ENCODE measurements at places on chromosomes 4 and X.

- no peak for DNase-seq
These were observed 594.7 kb downstream of the SMARCA1 start for GRCh38 chrX:128928636-128929035.

GRCh38 chrX:56764153-56764974 lies 35.3 kb downstream of the NBDY start:
- peak; percentile 16 for DNase-seq

GRCh38 chrX:14497184-14497666 lies 32.1 kb upstream of the GLRA2 start:
- DNase-seq: no peak

GRCh38 chrX:12263211-12263610 lies 124.9 kb downstream of the FRMPD4 start:
- no peak for DNase-seq

DNA sequence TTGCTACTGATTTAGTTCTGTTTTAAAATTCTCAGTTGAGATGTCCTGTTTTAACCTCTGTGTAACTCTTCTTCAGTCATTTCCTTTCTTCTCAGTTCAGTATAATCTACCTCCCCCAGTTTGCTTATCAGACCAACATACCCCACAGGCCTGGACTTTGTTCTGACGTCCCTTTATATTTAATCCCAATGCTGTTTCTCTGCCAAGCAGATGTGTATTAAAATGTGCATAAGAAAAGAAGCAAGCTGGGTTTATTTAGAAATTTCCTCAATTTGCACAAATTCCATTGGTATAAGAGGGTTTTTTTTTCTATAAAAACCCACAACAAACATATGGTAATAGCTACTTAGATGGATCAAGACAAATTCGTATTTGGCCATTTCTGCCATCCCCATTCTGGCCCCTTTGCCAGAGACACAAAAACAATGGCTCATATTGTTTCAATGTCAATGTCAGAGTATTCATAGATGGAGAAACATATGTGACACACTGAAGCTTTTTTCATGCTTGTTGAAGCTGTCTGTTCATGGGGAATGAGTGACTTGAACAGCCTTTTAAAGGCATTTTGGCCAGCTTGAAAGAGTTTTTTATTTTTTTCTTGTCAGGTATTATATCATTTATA lies 24.5 kb downstream of the HCCS start:
- no peak for DNase-seq

DNA sequence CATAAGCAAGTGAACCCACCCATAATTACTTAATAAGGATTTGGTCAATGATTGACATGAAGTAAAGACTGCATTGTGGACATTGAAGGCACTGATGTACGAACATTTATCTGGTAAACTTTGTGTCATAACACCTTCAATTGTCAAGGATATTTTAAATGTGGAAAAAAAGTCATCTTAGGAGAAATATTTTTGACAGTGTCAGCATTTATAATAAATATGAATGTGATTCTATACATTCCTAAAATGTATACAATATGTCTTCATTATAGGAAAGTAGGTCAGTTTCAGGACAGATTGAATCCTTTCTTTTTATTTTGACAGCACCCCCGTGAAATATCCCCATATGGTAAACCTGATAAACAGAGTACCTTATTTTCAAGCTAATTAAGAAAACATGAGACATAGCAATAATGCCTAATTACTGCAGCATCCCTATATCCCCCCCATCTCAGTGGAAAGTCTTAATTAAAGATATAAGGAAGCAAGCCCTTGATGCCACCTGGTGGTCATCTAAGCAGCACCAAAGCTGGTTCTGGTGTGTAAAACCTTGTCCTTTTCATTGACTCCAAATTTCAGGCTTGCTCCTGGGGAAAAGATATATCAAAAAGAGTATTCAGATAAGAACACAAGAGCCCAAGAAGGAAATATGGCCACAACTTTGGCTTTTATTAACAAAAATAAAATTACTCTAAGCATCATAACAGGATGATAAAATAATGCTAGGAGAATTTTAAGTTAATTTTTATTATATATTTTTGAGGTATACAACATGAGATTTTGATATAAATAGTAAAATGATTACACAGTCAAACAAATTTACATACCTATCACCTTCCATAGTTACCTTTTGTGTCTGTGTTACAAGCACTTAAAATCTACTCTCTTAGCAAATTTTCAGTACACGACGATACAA lies 379.7 kb downstream of the TLL1 start:
- no peak for DNase-seq

GRCh38 chrX:15146515-15146914 lies 123.4 kb downstream of the ASB9 start:
- DNase-seq: no peak

DNA sequence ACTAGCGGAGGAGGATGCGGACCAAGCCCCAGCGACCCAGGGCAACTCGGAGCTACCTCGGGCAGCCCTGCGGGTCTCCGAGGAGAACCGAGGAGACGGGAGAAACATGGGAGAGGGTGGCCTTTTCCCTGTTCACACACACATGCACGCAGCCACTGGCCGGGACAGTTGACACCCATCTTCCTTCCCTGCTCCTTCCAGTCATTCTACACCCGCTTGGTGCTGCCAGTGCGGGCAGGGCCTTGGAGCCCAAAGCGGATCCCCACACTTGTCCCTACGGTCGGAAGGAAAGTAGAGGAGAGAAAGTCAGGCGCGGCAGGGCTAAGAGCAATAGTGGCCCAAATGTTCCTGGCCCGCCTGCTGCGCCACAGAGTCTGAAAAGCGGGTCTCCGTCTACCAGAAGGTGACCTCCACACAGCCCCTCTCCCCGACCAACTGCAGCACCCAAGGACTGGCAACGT lies 1.1 kb upstream of the PPP3CA start:
- DNase-seq: no peak

GRCh38 chrX:118396113-118396512 lies 50.2 kb downstream of the WDR44 start:
- DNase-seq: no peak

DNA sequence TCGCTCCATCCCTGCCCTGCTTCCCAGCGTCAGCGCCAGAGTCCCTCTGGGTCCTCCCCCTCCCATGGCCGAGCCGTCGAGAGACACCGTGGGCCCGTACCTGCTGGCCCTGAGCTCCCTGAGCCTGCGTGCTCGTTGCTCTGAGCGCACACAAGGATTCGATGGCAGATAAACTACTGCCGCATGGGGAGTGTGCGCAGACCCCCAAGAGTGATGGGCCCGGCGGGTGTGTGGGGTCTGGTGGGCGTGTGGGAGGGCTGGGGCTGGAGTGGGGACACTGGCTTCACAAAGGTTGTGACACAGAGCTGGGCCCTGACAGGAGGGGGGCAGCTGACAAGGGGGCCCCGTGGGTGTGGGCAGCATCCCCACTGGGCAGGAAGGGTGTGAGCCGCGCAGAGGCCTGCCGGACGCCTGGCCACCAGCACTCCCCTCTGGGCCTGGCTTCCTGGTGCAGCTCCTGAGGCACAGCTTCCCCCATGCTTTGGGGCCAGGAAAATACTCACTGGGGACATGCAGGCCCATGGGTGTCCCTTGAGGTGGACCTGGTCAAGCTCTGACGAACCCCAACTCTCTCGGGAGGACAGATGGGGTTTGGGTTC lies 4.8 kb upstream of the RGS12 start:
- no peak for DNase-seq

DNA sequence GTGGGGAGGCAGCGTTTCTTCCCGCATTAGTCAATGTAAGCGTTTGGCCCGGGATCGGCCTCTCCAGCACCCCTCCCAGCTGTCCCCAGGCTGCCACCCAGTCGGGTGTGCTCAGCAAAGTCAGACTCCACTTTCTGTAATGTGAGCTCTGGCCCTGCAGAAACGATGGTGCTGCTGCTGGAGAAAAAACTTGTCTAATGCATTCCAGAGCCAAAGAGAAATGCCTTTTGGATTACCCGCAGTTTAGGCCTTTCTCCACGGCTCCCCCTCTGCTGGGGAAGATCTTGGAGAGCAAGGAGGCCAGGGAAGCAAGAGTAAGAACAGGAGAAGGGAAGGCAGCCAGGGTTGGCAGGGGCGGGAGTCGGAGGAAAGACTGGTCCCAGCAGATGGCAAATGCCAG lies 55.2 kb downstream of the ELF4 start:
- no peak for DNase-seq

- no peak for DNase-seq
These were observed 230.9 kb upstream of the GPC4 start for GRCh38 chrX:133645977-133646718.

DNA sequence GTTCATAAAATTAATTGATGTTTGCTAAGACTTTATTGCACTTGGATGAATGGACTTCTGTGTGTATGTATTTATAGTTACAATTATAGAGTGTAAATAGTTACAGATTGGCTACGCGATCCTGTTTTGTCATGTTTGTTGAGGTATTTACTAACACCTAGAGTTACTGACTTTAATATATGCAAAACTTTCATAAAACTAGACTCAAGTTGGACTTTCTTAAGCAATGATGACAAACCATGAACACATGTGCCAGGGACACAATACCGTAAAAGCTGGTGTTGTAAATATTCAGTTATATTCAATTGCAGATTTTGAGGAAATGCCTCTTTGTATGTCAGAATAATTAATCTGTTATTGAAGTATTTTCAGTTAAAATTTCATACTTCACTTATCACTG lies 6.1 kb downstream of the GRIA2 start:
- no peak for DNase-seq

DNA sequence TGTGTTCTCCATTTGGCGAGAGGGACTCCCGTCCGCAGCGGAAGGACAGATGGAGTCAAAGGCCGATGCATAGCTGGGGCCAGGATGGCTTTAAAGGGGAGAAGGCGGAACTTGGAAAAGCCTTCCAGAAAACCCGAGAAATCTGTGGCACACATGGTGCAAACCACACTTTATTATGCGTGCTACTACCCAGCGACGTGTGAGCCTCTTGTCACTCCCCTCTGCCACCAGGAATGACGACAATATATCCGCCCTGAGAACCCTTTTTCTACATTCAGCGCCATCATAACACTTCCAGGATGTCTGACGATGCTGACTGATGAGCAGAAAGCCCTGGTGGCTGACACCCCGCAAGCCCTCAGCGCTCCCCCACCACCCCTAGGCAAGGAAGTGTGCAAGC lies 689 bp upstream of the DCHS2 start:
- DNase-seq: no peak

- no peak for DNase-seq
These were observed 27.3 kb downstream of the RWDD4 start for GRCh38 chr4:183631577-183632198.

DNA sequence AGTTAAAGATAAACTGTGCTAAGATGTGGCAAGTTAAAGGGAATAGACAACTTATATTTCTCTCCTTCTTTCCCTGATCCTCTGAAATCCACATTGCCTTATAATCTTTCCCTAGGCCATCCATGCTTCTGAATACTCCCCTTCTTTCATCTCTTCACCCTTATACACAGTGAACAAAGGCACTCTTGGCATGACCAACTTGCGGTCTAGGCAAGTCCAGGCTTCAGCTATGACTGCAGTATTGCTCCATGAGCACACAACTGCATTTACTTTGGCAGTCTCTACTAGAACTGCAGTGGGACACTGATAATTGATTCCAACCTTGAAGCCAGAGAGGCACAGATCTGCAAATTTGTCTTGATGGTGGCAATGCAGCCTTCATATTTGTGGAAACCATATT lies 24.2 kb upstream of the UBA6 start:
- DNase-seq: no peak

Measured in activated T-cell treated with anti-CD3 and anti-CD28 coated beads for 48 hours (primary cell).